ENCODE measurements at places on chromosomes 3 and 15.
A peak's percentile ranks its signal among the peaks of the same experiment; 100 is the strongest.

DNA sequence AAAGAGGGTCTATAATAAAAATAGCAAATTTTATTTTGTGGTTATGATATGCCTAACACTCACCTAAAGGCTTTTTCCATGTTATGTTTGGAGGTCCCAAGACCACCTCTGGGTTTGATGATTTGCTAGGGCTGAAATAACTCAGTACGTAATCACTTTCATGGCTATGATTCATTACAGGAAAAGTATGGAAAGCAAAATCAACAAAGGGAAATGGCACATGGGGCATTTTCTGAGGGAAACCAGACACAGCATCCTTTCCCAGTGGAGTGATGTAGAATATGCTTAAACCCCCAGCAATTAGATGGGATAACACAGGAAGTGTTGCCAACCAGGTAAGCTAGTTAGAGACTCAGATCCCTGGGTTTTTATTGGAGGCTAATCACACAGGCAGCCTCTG, 701.6 kb upstream of the CBLB start:
- DNase-seq = no peak

GRCh38 chr3:127669541-127670228, 3.1 kb upstream of the ABTB1 start:
- DNase-seq = no peak

DNA sequence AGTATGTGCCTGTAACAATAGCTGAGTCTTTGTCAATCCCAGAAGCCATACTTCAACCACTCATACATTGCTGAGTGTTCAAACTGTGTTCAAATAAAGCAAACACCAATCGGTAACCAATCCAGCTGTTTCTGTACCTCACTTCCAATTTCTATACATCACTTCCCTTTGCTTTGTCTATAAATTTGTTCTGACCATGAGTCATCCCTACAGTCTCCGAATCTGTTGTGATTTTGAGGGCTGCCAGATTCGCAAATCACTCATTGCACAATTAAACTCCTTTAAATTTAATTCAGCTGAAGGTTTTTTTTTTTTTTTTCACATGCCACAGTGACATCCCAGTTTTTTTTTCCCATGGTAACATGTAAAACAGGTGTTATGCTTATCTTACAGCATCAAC, 870.3 kb downstream of the NAALADL2 start:
- no peak for DNase-seq

DNA sequence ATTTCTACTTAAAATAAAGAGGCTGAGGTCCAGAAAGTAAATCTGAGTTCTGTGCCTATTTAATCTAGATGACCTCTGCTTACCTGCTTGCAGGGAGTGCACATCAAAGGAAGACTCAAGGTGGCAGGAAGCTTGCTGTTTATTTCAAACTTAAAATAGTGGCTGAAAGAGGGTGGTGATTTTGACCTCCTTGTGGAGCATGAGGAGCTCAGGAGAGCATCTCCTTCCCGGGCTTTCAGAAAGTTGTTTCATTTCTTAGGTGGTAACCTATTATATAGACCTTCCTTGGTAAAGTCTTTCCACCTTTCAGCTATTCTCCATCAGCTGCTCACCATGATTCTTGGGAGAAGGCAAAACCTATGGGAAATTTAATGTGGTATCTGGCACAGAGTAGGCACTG, 494 bp downstream of the GCSAM start:
- no peak for DNase-seq

DNA sequence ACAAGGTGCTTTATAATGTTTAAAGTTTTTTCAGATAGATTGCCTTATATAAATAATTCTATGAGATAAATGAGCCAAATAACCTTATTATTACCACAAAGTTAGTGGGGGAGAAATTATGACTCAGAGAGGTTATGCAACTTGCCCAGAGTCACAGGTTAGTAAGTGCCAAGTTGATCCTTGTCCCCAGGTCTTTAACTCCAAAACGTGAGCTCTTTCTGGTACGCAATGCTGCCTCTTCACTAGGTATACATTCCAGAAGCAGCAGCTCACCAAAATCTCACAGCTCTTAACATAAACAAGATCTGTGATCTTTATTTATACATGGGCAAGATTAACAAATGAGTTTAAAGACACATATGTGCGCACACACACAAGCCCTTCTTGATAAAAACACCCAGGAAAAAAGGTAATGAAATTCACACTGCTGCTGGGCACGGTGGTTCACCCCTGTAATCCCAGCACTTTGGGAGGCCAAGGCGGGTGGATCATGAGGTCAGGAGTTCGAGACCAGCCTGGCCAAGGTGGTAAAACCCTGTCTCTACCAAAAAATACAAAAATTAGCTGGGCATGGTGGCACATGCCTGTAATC, 59.8 kb upstream of the NR2F2 start:
- DNase-seq = peak; percentile 60

DNA sequence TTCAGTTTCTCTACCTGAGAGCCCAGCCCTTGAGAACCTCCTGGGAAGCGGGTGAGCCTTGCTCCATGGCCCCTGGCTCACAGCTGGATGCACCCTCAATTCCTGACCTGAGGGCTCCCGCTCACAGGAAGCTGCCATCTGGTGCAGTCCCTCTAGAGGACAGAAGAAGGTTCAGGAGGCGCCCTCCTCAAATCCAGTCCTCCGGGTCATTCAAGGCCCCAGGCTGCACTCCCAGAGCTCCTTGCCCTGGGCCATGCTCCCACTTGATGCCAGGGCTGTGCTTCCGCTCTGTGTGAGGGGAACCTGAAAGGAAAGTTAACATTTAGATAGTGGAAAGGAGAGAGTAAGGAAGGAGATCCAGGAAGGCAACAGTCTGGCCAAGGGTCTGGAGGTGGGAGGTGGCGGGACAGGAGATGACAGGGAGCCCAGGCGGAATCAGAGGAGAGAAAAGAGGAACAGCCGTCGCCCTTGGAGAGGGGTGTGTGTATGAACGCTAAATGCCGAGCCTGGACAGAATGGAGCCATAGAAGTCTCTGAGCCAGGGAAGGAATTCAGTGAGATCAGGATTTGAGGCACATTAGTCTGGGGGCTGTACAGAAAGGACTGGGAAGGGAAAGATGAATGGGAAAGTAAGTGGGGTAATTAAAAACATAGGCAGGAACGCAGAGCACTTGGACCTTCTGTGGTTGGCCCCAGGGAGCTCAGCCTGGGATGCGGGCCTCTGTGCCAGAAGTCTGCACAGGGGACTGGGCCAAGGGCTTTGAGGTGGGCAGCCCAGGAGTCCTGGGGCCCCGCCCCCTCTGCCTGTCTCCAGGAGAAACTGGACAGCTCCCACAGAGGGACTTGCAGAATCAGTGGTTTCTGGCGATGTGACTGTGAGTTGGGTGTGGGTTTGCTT, 26.1 kb downstream of the TBC1D21 start:
- peak; percentile 69 for DNase-seq

Measured in RPMI7951 (cell line).